ENCODE measurements at places on chromosomes 7 and 10.

- DNase-seq, result no peak
Observed at GRCh38 chr7:26185844-26186180, 14.7 kb downstream of the HNRNPA2B1 start.

- no peak for DNase-seq
Observed at GRCh38 chr10:89521368-89521767, 14.0 kb downstream of the SLC16A12 start.

GRCh38 chr10:114801411-114801813 is 20.2 kb upstream of the FHIP2A start:
- DNase-seq, result no peak

DNA sequence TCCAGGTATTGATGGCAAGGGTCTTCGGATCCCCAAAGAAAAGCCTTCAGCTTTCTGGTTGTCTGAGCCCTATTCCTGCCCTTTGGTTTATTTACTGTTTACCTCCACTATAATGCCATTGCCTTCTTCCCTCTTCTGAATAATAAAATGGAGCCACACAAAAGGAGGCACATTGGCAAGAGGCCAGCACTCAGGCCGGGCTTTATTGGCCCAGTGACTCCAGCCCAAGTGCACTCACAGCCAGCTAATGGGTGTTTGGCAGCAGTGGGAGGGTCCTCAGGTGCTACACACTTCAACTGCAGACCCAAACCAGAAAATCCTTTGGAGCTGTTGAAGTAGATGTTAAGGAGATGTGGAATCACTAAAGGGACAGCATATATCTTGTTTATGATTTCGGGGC is 336.0 kb downstream of the PLXNA4 start:
- no peak for DNase-seq

DNA sequence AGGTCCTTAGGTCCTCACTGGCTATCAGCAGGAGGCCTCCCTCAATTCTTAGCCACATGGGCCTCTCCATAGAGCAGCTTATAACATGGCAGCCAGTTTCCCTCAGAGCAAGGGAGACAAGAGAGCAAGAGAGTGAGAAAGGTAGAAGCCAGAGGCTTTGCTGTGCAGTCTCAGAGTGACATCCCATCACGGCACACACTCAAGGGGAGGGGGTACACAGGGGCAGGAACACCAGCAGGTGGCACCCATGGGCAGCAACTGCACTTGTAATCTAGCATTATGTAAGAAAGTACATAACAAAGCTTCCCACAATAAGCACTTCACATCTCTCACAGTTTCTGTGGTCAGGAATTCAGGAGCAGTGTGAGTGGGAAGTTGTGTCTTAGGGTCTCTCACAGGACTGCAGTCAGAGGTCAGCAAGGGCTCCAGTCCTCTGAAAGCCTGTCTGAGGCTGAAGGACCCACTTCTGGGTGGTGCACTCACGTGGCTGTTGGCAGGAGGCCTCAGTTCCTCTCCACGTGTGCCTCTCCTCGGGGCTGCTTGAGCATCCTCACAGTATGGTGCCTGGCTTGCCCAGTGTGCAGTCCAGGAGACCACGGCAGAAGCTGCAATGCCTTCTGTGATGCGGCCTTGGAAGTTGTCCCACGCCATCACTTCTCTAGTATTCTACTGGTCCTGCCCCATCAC is 159.4 kb downstream of the OAT start:
- DNase-seq, result no peak

DNA sequence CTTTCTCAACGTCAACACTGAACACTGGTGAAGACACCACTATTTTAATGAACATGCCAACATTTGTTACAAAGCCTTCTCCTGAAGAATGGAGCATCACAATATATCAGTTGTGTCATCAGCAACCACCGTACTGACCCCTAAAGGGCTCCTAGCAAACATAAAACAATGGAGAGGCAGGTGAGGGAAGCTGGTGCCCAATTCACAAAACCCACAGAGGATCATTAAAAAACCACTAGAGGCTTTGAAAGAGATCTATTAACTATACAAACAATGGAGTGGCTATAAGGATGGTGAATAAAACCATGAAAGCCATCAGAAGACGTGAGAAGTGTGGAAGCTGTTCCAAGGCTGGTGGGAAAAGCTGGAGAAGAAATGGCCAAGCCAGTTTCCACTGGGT is 150.8 kb downstream of the FAM107B start:
- DNase-seq, result no peak

DNA sequence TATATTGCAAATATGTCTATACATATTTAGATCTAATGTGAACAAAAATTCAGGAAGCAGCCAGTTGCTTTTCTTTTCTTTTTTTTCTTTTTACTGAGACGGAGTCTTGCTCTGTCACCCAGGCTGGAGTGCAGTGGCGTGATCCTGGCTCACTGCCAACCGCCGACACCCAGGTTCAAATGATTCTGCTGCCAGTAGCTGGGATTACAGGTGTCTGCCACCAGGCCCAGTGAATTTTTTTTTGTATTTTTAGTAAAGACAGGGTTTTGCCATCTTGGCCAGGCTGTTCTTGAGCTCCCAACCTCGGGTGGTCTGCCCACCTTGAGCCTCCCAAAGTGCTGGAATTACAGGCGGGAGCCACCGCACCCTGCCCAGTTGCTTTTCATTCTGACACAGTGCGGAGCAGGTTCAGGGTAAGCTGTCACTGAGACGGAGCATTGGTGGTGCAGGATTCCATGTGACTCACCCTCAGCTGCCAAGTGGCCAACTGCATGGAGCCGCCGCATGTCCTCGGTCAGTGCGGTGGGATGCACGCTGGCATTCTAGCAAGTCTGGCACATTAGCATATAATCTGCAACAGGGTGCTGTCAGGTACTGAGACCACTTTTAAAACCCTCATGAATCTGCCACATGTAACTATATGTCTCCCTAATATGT is 362.7 kb downstream of the DNAJB6 start:
- no peak for DNase-seq

- DNase-seq, result no peak
Observed at GRCh38 chr10:78210548-78210947, 176.9 kb downstream of the RPS24 start.

DNA sequence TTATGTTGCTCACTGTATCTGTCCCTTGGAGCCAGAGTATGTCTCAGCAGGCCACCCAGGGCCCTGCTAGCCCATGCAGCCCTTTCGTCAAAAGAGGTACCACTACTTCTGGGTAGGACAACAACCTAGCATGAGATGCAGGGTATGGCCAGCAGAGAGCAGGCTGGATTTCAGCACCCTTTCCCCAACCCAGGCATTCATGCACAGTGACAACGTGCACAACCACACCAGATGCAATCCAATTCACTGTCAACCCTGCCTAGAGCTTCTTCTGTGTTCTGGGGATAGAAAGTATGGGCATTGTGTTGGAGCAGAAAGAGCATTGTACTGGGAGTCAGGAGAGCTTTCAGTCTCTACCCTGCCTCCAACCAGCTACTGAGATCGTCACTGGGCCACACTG is 37.9 kb downstream of the JAZF1 start:
- no peak for DNase-seq

GRCh38 chr10:110209454-110209925 is 2.1 kb downstream of the MXI1 start:
- DNase-seq, result peak; percentile 83

DNA sequence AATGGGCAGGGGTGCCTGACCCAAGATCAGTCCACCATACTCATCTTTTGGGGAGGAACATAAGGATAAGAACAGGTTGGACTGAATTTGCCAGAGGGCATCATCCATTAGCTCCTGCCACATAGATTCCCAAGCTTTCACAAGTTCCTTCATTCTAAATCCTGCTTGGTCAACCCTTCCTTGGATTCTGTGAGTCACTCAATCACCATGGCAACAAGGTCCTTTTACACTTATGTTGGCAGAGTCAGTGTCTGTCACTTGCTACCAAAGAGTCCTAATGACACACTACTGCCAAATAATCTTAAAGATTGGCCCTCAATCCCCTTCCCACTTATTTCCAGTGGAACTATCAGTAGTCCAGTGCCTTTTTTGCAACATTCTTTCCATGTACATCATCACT is 5.0 kb upstream of the LGI1 start:
- DNase-seq, result peak; percentile 68

GRCh38 chr7:147151661-147152060 is 1035.1 kb downstream of the CNTNAP2 start:
- DNase-seq, result no peak

GRCh38 chr7:131012477-131013031 is 278.5 kb upstream of the KLF14 start:
- no peak for DNase-seq

GRCh38 chr10:35611750-35612149 is 6.6 kb downstream of the GJD4 start:
- no peak for DNase-seq

GRCh38 chr7:132108563-132108962 is 467.7 kb downstream of the PLXNA4 start:
- no peak for DNase-seq

GRCh38 chr10:77062381-77062780 is 575.2 kb downstream of the KCNMA1 start:
- no peak for DNase-seq

DNA sequence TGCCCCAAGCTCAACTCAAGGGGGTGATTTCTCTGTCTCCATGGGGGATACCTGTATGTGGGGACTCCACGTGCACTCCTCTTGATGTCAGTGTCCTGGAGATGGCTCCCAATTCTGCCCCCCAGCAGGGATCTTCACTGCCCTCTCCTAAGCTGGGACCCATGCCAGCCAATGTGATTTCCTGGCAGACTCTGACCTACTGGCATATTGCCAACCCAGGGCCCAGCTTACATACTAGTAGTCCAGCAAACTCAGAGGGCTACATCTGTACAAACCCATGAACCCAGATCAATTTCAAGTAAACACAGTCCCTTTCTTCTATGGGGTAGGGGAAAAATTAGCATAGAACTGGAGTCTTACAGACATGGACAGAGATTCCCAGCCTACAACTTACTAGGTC is 26.2 kb upstream of the BMPR1A start:
- DNase-seq, result no peak

DNA sequence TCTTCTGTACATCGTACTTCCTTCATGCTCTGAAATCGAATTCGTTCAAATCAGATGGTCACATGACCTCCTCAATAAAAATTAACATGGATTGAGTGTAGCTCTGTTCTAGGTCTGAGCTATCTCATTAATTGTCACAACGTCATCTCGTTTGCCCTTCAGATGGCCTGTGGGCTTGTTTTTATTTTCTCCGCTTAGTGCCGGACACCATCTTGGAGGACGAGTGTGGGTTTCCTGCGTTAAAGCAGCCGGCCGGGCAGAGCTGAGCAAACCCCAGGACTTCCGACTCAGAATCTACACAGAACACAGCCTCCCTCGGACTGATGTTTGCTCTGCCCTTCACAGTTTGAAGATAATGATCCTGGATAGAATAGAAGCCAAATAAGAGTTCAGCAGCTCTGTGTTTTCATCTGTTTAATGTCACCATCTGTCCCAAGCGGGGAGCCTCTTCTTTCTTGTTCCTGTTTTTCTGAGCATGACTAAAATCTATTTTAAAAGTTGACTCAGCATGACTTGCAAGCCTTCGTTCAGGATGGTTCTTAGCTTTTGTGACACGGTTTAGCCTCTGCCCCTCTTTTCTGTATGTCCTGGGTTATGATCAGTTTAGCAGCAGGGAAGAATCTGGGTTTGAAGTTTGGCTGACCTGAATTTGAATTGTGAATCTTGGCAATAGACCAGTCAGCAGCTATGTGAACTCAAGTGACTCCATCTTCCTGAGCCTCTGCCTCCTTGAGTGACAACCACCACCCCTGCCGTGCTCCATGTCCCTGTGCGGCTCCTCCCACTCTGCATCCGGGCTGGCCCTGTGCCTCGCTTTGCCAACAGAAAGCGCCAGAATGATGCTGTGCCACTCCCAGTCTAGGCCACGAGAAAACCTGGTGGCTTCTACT is 30.6 kb upstream of the GALNTL5 start:
- DNase-seq, result peak; percentile 36

GRCh38 chr10:14639637-14640036 is 135.1 kb downstream of the FAM107B start:
- DNase-seq, result no peak

DNA sequence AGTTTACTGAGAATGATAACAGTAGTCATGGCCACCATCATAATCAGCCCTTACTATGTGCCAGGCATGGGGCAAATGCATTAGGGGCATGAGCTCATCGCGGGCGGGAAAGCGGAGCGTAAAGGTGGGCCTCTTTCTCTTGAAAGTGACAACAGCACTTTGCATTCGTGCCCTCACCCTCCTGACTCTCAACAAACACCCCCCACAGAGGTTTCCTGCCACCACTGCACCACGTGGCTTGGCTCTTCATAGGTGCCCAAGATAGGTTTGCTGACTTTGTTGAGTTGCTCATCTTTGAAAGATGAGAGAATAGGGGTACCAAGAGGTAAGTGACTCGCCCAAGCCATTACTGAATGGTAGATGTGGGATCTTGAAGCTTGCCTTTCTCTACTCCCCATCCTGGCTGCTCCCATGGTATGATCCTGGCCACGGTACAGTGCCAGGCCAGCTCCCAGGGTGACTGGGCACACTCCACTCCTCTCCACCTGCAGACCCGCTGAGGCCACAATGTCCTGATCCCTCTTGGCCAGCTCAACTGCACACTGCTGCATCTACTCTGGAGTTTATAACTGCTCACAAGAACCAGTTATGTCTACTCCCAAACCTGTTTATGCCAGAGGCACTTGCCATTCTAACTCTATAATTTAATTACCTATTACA is 26.0 kb downstream of the SLIT1 start:
- no peak for DNase-seq

- no peak for DNase-seq
Observed at GRCh38 chr10:113553149-113553548, 296 bp downstream of the HABP2 start.

DNA sequence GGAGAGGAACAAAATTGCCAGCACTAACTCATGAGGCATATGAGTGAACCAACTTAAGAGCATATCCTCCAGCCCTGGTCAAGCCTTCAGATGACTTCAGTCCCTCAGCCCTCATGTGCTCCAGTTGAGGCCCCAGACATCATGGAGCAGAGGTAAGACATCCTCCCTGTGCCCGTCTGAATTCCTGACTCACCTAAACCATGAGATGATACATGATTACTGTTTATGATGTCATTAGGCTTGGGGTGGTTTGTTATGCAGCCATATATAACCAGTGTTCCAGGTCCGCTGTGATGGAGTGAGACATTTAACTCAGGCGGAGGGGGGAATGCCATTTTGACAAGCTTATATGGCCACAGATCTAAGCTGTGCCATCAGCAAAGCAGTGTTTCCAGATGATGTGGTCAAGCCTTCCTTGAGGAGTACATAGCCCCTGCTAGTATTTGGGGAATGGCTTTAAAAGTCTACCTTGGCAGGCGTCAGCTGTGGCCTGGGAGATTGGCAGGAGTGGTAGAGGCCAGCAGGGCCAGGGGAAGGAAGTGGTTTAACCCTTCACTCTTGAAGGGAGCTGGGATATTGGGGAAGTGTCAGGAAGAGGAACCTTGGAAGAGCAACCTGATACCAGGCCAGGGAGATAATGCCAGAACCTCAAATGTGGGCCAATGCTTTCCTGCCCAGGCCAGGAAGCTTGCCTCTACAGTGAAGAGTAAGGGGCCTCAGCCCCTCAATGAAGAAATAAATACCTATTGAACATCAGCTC is 343.0 kb upstream of the PODXL start:
- DNase-seq, result peak; percentile 18

GRCh38 chr7:116888895-116889294 is 26.5 kb downstream of the CAPZA2 start:
- DNase-seq, result no peak
